Testis (tissue), 5 donors: ENCODE measurements at places on chromosomes 2 and 18. TPM values are rescaled to one million over a fixed set of nuclear protein-coding genes. Genes with fewer than 3 reads are reported as not detected.

- H3K36me3 ChIP-seq = no peaks in the 10 kb centered on the region
- no peak overlapping the region for H3K27ac ChIP-seq
- no peak overlapping the region for H3K4me3 ChIP-seq
- peaks cover 86% of the 10 kb centered on the region for H3K4me1 ChIP-seq
These were observed 11.1 kb downstream of the HS6ST1 start for GRCh38 chr2:128307595-128307994.

DNA sequence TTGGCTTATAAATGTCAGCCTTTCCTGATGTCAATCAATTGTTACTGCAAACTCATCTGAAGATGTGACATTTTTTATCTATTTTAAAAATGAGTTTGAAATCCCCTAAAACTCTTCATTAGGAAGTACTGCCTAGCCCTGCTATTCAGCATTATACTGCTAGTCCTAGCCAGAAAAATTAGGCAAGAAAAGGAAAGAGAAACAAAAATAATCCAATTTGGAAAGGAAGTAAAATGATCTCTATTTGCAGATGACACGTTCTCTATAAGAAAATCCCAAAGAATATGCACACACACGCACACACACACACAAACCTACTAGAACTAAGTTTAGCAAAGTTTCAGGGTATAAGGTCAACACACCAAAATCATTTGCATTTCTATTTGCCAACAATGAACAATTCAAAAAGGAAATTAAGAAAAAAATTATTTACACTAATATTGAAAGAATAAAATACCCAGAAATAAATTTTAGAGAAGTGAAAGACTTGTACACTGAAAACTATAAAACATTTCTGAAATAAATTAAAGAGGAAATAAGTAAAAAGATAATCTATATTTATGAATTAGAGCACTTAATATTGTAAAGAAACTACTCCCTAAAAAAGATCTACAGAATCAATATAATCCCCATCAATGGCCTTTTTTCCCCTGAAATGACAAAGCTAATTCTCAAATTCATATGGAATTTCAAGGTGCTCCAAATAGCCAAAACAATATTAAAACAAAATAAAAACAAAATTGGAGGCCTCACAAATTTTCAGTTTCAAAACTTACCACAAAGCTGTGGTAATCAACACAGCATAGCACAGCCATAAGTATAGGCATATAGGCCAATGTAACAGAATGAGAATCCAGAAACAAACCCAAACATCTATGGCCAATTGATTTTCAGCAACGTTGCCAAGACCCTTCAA lies 433.7 kb upstream of the TRIB2 start:
- no peaks in the 10 kb centered on the region for H3K4me1 ChIP-seq
- no peak overlapping the region for H3K27ac ChIP-seq
- H3K27me3 ChIP-seq = no peaks in the 10 kb centered on the region
- no peak overlapping the region for H3K4me3 ChIP-seq
- no peaks in the 10 kb centered on the region for H3K36me3 ChIP-seq
- no peak for DNase-seq

DNA sequence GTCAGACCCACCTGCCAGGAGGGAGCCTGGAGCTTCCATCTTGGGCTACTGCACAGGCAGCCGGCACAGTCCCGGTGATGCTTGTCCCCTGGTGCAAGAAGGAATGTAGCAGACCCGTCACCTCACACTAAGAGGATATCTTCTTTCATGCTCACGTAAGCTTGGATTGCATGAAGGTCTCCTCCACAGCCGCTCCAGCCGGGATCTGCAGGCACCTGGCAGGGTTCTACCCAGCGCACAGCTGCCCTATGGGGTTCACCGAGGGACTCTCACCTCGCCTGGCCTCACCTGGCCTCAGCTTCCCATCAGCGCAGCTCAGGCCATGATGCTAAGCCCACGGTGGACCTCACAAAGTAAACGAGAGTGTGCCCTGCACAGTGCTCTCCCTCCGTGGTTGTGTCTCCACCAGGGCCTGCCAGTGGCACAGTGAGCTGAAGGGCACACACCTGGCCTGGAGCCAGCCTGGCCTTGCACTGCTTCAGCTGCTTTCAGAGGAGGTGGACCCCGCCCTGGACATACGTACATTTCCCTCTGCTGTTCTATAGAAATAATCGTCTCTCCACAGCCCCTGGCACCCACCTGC lies 239.1 kb downstream of the SEPTIN10 start:
- H3K27me3 ChIP-seq = no peaks in the 10 kb centered on the region
- H3K4me3 ChIP-seq = no peak overlapping the region
- H3K4me1 ChIP-seq = no peaks in the 10 kb centered on the region
- no peak overlapping the region for H3K27ac ChIP-seq
- no peaks in the 10 kb centered on the region for H3K36me3 ChIP-seq

DNA sequence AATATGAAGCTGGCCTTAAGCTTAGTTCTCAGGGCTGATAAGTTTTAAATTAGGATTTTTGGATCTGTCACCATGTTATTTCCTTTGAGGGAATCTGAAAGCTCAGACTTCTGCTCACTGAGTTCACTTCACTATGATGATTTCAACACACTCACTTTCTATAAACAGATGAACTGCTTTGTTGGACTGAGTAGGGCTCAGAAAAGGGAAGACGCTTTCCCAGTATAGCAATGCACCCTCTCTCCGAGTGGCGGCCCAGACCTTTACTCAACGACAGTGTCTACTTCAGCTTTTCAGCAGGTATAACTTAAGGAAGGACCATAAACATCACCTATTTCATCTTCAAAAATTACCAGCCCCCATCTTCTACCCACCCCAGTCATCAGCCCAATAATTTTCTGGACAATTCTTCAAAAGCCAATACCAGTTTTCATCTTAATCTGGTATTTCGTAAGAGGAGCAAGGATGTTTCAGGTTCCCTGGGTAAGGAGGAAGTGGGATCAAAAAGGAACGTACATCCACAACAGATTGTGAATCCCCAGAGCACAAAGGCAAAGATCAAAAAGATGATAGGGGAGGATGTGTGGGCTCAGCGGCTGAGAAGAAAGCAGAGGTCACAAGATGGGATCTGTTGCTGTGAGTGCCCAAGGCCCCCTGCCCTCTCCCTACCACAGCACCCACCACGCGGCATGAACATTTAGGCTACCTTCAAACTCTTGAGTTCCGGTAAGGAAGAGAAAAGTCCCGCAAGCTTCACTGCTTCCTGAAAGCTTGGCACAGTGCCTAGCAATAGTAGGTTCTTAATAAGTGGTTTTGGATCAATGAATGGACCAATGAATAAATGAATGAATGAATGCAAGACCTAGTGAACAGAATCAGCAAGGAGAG lies 41.9 kb downstream of the LPIN2 start:
- H3K4me3 ChIP-seq = no peak overlapping the region
- no peaks in the 10 kb centered on the region for H3K36me3 ChIP-seq
- H3K27ac ChIP-seq = no peak overlapping the region
- H3K27me3 ChIP-seq = no peaks in the 10 kb centered on the region
- H3K4me1 ChIP-seq = peaks cover 17% of the 10 kb centered on the region

DNA sequence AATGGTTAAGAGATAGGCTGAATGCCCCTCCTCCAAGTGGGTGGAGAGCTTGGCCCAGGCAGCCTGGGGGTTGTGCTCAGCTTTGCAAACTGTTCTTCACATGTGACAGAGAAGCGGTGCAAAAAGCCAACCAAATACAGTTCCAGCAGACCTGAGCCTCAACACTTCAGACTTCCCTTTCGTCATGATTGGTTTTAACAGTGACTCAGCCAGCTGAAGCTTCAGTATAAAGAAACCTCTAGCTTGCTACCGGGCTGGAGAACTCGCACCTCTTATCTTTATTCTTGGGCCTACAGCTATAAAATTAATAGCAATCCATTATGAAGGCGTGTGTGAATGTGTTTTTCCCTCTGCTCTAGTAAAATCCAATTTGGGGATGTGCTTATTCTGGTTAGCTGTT lies 20.0 kb downstream of the SETBP1 start:
- H3K36me3 ChIP-seq = no peaks in the 10 kb centered on the region
- peak; percentile 67 for DNase-seq
- peaks cover 40% of the 10 kb centered on the region for H3K4me1 ChIP-seq
- H3K27me3 ChIP-seq = no peaks in the 10 kb centered on the region
- no peak overlapping the region for H3K4me3 ChIP-seq
- H3K27ac ChIP-seq = peak overlapping the region; percentile 66

Gene MXD1
- 11.0 TPM for total RNA-seq

Gene TWIST2
- total RNA-seq = 10.3 TPM

Gene LRATD1
- 94.5 TPM for total RNA-seq

Gene KDSR
- total RNA-seq = 41.7 TPM

Gene ZSCAN30
- 31.5 TPM for total RNA-seq

Gene CPLX4
- 0.55 TPM for total RNA-seq
